CD4-positive, alpha-beta T cell treated with Interferon gamma for 1 hour (primary cell): ENCODE measurements at places on chromosomes 7 and 10.

- no peak for DNase-seq
Measured at GRCh38 chr7:1040790-1041189, 3.6 kb upstream of the GPR146 start.

GRCh38 chr7:139798892-139799291 lies 21.1 kb upstream of the HIPK2 start:
- DNase-seq = no peak

DNA sequence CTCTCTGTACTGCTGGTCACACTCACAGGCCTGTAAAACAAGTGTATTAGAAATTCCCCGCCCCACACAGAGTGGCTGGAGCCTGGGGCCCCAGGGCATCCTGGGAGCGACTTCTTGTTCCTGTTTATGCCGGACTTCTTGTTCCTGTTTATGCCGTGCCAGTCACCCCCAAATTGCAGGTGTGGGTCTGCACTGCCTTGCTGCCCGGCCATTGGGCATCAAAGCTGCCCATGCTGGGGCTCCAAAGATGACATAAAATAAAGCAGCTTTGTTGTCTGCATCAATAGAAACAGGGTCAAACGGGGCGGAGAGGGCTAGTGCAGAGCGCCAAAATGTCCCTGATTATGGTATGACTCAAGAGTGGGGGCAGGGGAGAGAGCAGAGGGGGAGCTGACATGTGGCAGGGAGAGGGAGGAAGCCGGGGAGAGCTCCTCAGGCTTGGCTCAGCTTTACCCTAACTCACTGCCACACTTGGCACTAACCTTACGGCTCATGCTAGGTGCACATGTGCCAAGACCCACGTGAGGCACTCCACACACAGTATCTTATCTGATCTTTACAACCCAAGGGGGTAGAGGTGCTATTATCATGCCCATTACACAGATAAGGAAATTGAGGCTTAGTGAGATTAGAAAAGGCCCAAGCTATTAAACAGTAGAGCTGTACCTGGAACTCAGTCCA lies 98.4 kb downstream of the PIP4K2A start:
- peak; percentile 54 for DNase-seq

DNA sequence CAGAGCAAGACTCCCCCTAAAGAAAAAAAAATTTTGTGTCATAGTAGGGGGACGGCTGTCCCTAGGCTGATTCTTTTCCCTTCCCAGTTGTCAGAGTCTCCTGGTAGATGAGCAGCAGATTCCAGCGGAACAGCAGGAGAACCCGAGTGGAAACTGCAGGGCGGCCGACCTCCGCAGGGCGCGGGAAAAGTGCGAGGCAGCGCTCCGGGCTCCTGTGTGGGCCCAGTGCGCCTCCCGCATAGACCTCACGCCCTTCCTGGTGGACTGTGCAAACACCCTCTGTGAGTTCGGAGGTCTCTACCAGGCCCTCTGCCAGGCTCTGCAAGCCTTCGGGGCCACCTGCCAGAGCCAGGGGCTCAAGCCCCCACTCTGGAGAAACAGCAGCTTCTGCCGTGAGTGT lies 46.0 kb downstream of the ZAN start:
- DNase-seq = no peak

DNA sequence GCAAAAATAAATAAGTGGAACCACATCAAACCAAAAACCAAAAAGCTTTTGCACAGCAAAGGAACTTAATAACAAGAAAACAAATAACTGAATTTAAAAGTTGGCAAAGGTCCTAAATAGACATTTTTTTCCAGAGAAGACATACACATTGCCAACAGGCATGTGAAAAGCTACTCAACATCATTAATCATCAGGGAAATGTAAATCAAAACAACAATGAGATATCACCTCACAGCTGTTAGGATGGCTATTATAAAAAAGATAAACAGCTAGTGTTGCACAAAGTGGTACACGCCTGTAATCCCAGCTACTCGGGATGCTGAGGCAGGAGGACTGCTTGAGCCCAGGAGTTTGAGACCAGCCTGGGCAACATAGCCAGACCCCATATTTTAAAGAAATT lies 2.2 kb upstream of the SUN3 start:
- DNase-seq = no peak

- no peak for DNase-seq
Measured at GRCh38 chr7:71793251-71793650, 618.9 kb downstream of the CALN1 start.

GRCh38 chr10:60808036-60808435 lies 29.8 kb downstream of the CDK1 start:
- DNase-seq = no peak

DNA sequence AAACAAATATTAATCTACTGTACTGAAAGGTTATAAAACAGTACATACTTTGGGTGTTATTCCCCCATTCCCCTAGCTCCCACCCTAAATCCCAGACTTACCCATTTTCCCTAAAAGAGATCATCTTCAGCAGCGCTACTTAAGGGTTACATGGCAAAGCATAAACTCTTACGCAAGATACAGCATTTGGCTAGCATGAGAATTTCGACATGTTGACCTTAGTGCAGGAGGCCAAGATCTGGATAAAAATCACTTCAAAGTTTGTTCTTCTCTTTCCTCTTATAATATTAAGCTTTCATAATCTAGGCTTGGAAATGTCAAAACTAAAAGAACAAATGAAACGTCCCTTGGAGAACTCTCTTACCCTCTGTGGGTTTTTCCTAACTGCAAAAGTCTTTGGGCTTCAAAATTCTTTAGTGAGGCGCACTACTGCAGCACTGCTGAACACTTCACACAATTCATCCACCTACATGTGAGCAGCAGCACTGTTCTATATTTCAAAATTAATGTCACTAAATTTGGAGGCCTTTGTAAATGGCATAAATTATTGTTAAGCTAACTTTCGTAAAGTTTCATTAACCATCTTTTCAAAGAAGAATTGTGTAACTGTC lies 59.5 kb upstream of the PDLIM1 start:
- no peak for DNase-seq

GRCh38 chr10:3002304-3002703 lies 65.0 kb upstream of the PFKP start:
- no peak for DNase-seq

- DNase-seq = no peak
Measured at GRCh38 chr7:32043688-32044087, 26.5 kb downstream of the PDE1C start.

DNA sequence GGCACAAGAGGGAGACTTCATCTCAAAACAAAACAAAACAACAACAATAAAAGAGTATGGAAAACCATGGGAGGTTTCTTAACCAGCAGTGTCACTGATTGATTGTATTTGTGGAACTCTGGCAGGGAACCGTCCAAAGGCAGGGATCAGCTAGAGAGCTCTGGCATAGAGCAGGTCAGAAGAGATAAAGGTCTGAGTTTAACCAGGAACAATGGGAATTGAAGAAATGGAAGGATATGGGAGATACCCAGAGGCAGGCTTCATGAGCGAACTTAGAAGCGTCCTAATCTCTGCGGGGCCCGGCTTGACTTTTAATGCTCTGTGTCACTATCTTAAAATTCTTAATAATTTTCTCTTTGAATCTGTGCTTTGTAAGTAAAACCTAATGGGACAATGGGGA lies 10.4 kb upstream of the FAM3C start:
- DNase-seq = no peak

- no peak for DNase-seq
Measured at GRCh38 chr10:107032700-107033401, 131.7 kb downstream of the SORCS1 start.

- no peak for DNase-seq
Measured at GRCh38 chr7:2640482-2640830, 8.7 kb downstream of the TTYH3 start.

DNA sequence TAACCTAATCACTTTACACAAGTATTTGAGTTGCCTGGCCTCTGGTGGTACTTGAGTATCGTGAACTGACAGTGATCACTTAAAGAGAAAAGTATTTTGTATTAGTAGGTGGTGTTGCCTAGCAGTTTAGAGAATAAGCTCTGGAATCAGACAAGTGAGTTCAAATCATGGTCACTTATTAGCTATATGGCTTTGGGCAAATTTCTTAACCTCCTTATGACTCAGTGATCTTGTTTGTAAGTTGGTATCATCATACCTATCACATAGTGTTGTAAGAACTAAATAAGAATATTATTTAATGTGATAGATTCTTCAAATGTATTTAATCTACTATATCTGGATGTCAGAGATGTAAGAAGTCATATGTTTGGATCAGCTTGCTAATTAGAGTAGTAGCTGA lies 163.8 kb downstream of the RNF133 start:
- DNase-seq = no peak

- DNase-seq = no peak
Measured at GRCh38 chr10:35912615-35913569, 270.8 kb upstream of the FZD8 start.

DNA sequence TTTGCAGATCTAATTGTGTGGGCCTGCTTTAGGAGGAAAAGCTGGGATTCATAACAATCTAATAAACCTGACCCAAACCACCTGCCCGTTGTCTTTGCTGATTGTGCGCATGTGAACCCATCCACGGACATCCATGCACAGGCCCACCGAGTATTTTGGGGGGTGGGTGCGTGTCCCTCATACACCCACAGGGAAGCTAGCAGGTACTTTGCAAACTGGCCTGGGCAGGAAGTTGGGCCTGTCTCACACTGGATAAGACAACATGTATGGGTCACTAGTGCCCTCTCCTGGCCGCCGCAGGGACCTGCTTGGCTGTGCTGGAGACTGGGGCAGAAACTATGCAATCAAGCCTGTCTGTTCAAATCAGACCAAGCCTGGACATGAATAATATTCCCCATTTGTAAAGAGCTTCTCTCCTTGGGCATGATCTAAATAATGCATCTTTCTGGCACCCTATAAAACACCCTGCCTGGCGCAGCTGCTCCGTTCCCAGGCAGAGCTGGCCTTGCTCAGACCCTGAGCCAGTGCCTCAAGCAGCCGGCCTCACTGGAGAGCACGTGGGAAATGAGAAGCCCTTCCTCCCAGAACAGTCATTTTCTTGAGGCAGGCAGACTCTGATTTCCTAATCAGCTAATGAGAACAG lies 15.8 kb downstream of the ECHDC3 start:
- peak; percentile 77 for DNase-seq

DNA sequence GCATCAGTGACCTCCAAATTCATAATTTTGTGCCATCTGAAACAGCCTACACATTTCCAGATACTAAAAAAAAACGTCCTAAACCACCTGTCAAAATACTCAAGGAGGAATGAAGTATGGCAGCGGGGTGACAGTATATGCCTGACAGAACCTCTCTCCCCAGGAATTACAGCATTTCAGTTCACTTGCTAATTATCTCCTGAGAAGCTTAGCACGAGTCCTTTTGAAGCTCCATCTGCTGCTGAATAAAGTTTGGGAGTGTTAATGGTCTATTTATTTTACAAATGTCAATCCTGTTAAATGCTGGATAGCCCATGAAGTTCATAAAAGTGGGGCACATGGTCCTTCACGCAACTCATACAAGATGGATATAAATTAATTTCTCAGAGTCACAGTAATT lies 29.4 kb upstream of the ANLN start:
- no peak for DNase-seq

DNA sequence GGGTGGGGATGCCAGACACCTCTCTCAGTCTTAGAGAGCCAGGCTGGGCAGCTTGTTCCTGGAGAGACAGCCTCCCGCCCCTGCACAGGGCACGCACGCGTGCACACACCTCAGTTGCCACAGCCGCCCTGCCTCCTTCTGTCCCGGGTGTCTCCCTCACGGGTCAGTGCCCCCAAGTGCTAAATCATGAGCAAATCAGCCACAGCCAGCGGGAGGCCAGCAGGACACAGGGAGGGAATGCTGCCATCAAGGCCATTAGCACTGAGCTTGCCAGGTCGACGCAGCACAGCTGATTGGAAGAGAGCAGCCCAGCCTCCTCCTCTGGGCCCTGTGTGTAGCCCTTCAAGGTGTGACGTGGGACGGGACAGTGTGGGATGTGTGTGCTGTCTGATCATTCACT lies 130.4 kb downstream of the CDH23 start:
- DNase-seq = no peak

DNA sequence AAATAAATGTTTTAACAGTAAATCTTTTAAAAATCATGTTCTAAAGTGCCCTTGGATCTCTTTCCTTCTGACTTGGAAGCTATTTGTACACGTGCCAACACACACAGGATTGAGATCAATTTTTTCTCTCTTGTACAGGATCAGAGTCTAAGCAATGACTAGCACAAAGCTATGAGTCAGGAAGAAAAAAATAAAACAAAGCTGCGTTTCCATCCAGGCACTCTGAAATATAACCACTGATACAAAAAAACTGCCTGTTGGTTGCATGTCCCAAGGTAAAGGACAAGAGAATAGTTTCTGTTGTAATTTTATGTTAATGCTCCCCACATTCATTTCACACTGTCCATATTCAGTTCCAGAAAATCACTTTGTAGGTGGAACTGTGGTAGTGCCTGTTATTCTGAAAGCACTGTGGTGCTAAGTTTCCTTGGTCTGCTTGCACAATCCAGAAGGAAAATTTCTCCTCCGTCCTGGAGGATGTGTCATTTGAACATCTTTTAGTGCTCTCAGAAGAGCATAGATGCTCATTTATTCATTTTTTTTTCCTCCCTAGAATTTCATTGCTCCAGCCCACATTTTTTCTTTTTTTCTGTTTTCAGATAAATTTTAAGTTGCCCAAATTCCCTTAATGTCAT lies 113.4 kb downstream of the PLXDC2 start:
- no peak for DNase-seq

- DNase-seq = peak; percentile 87
Measured at GRCh38 chr7:129054438-129055293, at the start of gene TNPO3. TNPO3 (minus strand) TSS chr7:129055111; CDS start chr7:129054770, 341 bp downstream.

DNA sequence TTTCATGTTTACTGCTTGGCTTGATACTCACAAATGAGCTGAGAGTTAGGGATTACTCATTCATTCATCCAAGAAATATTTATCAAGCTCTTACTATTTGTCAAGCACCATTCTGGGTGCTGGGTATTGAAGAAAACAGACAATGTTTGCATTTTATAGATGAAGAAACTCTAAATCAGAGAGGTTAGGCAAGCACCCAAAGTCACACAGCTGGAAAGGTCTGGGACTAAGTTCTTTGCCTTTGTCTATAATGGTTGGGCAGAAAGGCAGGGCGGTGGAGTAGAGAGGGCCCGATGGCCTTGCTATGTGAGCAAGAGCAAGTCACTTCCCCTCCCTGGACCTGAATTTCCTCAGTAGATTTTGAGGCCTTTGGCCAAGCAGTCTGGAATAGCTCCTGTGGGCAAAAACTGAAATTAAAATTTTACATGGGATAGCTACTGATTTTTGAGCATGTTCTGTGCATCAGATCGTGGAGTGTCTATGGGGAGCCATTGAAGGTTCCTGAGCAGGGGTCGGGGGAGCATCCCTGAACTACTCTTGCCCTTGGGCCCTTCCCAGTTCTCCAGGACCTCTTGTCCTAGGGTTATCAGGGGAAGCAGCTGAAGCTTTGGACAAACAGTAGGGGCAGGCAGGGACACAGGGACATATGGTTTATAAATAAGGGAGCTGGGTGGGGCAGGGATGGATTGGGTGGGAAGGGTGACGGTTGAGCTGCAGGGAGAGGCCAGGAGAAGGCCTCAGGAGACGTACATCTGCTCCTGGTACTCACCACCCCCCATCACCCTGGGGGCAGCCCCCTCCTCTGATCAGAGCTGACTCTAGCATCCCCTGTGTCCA lies 23.3 kb downstream of the AQP1 start:
- no peak for DNase-seq

DNA sequence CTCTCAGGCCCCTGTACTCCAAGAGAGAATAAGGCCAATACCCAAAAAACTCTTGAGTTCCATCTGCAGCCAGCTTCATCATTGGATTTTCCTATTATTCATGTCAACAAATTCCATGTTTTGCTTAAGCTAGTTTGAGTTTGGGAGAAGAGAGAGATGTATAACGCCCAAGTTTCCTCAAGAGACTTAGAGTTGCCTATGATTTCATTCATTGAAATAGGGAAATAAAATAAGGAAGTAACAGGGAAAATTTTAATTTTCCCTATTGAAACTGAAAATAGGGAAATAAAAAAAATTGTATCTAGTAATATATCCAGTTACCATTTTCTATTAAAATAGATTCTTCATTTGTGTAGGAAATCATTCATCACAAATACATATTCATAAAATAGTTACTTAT lies 66.5 kb upstream of the SVIL start:
- DNase-seq = no peak
